ENCODE measurements at places on chromosomes 5 and 9.

- DNase-seq: no peak
Measured at GRCh38 chr9:76419782-76420380, 25.7 kb upstream of the RFK start.

DNA sequence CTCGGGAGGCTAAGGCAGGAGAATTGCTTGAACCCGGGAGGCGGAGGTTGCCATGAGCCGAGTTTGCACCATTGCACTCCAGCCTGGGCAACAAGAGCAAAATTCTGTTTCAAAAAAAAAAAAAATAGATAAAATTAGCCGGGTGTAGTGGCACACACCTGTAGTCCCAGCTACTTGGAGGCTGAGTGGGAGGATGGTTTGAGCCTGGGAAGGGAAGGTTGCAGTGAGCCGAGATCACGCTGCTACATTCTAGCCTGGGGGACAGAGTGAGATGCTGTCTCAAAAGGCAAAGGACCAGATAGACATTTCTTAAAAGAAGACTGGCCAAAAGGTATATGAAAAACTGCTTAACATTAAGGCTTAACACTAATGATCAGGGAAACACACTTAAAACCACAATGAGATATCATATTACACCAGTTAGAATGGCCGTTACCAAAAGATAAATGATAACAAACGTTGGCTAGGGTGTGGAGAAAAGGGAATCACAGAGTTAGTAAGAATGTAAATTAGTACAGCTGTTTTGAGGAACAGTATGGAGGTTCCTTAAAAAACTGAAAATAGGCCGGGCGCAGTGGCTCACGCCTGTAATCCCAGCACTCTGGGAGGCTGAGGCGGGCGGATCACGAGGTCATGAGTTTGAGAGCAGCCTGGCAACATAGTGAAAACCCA is 10.1 kb upstream of the MARVELD2 start:
- no peak for DNase-seq

DNA sequence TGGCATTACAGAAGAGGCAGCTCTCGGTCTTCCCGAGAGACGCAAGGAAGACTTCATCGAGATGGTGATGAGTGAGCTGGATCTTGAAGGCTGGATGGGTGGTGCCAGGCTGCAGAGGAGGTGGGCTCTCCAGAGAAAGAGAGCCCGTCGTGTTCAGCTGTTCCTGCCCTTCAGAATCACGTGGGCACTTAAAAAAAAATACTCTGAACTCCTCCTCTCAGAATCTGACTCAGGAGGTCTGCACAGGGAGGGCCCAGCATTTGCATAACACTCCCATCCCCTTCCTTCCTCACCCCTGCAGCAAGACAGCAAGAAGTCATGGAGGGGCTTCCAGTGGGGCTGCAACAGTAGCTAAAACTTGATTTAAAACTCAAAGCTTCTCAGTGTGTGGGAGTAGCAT is 203.0 kb downstream of the ATPSCKMT start:
- DNase-seq: no peak

- DNase-seq: no peak
Measured at GRCh38 chr9:126327006-126327713, 531 bp downstream of the MVB12B start.

GRCh38 chr5:58264276-58264675 is 195.6 kb downstream of the PLK2 start:
- DNase-seq: no peak

DNA sequence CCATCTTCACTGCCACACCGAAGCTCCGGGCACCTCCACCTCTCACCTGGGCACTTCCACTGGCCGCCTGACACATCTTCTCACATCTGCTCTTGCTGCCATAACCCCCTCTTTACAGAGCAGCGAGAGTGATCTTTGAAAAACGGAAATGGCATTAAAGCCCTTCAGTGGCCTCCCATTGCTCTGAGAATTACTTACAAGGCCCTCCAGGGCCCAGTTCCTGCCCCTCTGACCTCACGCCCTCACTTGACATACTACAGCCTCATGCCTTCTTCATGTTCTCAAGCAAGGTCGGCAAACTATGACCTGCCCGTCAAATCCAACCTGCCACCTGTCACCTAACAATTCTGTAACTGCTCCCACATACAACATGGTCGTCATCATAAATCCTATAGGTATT is 187.3 kb downstream of the NR3C1 start:
- DNase-seq: no peak

DNA sequence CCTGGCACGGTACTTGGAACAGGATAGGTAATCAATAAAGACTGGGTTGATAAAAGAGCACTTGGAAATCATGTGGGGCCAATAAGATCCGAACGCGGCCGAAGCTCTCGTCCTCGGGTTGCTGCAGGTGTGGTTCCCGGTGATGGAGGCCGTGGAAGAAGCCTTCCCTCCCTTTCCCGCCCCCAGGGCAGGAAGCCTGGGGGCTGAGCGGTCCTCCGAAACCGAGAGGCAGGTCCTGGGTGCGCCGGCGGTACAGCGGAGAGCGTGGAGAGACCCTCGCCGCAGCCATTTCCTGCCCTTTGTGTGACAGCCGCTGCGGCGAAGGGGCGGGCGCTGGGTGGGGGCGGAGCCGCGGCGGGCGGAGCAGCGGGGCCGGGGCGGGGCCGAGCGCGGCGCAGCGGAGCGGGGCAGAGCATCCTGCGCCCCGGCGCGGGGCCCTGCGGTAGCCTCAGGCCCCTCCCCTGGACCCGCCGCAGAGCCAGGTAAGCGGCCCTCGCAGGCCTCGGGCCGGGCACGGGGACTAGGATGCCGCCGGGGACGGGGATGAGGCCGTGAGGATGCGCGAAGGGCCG is at the start of gene CYFIP2:
Gene CYFIP2 (plus strand): TSS at position 410 of the 572 bp plus-strand sequence. CDS start 19,239 bp downstream, outside the sequence.
- DNase-seq: no peak

- DNase-seq: peak; percentile 19
Measured at GRCh38 chr5:9596171-9596780, 33.9 kb downstream of the TAS2R1 start.

GRCh38 chr9:127753148-127753547 is 18.1 kb upstream of the TOR2A start:
- no peak for DNase-seq

- DNase-seq: no peak
Measured at GRCh38 chr5:1201327-1202025, at the start of gene SLC6A19. TSS of gene SLC6A19 (plus strand) at chr5:1201595. CDS start at chr5:1201651, 56 bp downstream.

DNA sequence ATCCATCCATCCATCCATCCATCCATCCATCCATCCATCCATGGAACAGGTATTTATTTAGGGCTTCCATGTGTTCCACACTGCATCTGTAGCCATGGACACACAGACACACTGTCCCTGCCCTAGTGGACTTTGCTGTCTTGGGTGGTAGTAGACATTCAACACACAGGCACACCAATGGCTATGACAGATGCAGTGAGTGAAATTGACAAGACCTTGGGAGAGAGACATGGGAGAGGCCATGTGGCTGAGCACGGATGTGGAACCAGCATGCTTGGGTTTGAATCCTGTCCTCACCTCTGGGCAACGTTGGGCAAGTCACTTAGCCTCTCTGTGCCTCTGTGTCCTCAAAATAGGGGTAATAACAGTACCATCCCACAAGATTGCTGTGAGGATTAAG is 45.3 kb downstream of the STOM start:
- no peak for DNase-seq

DNA sequence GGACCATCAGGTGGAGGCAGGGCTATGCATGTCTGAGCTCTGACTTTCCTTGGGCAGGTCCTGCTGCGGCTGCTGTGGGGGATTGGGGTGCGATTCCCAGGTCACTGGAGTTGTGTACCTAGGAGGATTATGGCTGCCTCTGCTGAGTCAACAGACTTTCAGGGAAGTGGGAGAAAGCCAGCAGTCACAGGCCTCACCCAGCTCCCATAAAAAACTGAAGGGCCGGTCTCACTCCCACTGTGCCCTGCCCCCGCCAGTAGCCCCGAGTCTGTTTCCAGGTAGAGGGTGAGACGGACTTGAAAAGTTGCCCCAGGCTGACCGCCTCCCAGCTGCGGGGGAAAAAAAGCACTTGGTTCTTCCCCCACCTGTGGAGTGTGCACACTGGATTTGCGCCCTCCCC is 76.7 kb downstream of the FAM170A start:
- DNase-seq: no peak
